ENCODE measurements at places on chromosomes 3 and 15.

- peak; percentile 44 for DNase-seq
Observed at GRCh38 chr15:36106640-36107335, 472.6 kb upstream of the CDIN1 start.

- DNase-seq, result no peak
Observed at GRCh38 chr15:100131321-100132224, 210.2 kb downstream of the ADAMTS17 start.

GRCh38 chr15:47716516-47716915 is 789 bp upstream of the SEMA6D start:
- no peak for DNase-seq

DNA sequence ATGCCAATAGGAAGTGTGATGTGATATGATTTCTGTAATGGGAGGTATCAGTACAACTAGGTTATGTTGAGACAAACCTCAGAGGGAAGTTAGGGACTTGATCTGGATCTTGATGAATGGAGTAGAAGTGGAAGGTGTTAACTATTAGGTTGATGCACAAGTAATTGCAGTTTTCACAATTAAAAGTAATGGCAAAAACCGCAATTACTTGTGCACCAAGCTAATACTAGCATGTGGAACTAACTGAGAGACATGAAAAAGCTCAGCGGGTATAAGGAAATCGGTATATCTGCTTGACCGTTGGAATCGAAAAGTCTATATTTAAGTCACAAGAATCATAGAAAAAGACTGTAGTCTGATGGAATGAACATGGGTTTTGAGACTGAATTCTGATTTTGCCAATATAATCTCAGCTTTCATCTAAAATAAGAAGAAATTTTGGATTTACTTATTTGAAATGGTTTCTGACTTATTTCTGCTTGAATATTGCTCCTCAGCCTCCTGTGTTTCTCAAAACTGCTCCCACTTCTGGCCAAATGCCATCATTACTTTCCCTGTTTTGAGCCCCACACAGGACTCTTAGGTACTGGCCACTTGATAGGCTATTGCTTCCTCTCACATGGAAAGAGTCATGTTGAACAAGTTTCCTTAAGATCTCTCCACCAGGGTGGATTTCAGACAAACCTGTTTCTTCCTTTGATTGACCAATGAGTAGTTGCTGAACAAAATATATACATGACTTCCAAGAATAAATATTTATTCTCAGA is 271.5 kb upstream of the COL8A1 start:
- no peak for DNase-seq

GRCh38 chr15:79037848-79038247 is 52.7 kb downstream of the RASGRF1 start:
- no peak for DNase-seq

DNA sequence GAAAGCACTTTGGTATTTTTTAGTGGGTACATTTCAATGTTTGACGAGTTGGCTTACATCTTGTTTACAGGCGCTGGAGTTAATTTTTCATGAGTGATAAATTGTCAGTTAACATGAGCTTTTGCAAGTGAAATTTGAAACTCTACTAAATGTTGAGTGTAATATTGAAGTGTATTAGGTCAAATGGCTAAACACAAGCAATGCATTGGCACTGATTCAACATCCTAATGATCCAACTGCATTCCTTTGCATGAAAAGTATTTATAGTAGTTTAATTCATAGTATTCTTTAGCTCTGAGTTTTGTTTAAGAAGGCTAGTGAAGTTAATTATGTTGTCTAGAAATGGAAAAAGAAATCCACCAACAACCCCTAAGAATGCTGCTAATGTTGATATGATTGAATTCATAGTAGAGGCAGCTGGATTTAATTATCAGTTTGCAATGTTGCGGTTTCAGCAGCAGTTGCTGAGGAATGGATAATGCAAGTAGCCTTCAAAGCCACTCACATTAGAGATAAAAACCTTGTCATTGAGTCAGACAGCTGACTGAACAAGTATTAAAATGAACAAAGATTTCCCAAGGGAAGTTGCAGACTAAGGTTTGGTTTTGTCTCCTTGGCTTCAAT is 245.6 kb upstream of the GOLIM4 start:
- DNase-seq, result peak; percentile 75

DNA sequence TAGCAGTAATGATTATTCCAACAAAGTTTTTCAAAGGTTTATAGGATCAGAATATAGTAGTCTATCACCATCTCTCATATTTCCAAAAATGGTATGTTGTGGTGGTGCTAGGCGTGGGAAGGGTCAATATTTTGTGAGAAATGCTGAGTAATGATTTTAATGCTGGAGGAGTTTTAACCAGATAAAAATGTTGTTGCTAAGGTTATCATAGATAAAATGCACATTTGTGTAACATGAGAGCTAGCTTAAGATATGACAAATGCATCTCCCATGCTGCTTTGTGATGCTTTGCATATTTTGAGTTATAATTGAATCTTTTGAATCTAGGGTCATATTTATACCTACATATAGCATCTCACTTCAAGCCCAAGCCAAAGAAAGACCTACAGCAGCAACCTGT is 103.9 kb upstream of the ROBO1 start:
- DNase-seq, result peak; percentile 87

DNA sequence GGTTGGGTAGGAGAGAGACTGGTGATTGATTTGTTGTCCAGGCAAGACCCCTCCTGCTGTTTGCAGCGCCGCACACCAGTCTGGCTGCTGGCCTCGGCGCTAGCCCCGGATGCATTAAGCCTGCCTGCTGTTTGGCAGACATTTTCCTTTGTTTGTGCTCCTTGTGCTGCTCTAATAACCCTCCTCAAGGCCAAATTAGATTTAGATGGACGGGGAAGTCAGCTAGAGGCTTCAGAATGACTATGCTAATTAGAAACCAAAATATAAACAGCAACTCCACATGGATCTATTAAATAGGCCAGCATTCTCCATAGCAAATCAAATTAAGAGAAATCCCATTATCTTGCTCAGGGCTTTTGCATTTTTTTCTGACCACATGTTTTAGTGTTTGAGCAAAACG is 445.2 kb downstream of the SQOR start:
- no peak for DNase-seq

- no peak for DNase-seq
Observed at GRCh38 chr3:107184375-107184774, 192.9 kb upstream of the CCDC54 start.

- no peak for DNase-seq
Observed at GRCh38 chr15:74549816-74550215, 8.8 kb downstream of the ARID3B start.

GRCh38 chr15:44656913-44657312 is 6.5 kb downstream of the SPG11 start:
- DNase-seq, result no peak

DNA sequence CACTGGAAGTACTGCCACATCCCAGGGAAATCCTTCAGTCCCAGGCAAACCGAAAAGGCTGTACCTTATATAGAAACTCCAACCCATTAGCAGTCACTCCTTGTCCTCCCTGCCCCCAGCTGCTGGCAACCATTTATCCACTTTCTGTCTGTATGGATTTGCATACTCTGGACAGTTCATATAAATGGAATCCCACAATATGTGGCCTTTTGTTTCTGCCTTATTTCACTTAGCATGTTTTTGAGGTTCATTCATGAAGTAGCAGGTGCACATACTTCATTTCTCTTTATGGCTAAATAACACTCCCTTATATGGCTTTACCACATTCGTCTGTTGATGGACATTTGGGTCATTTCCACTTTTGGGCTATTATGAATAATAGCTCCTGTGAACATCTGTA is 51.6 kb upstream of the CMTM8 start:
- no peak for DNase-seq

Measured in iris pigment epithelial cell (primary cell).